Stimulated activated memory B cell treated with anti-CD40 and anti-IgM and Interleukin-4, amounts not matched to agents 10 μg/mL and 1 μg/mL and 100 μg/mL, for 72 hours (primary cell): ENCODE measurements at places on chromosomes 3 and 15.

- ATAC-seq: peak; percentile 90
Measured at GRCh38 chr15:38176155-38176554, 76.5 kb upstream of the SPRED1 start.

GRCh38 chr3:73576999-73577461, 47.7 kb downstream of the PDZRN3 start:
- ATAC-seq: no peak

DNA sequence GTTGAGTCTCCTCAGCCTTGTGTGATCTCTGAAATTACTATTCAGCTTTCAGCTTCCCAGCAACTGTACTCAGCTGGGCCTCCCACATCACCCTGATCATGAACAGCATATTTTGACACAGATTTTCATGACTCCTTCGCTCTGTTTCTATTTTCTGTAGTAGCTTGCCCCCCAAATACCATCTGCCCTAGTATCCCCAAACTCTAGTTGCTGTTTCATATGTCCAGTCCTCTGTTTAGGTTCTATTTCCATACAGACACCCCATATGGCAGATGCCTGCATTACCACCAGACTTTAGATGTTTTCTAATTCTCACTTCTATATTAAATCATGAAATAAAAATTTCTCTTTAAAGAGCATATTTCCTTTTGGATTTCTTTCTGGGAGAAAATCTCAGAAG, 217.2 kb upstream of the ARPP21 start:
- ATAC-seq: no peak

GRCh38 chr15:75732809-75733451, 20.3 kb upstream of the CSPG4 start:
- peak; percentile 58 for ATAC-seq

- ATAC-seq: no peak
Measured at GRCh38 chr3:8220291-8220690, 281.3 kb upstream of the LMCD1 start.

- no peak for ATAC-seq
Measured at GRCh38 chr3:196177567-196177966, 33.6 kb downstream of the ZDHHC19 start.

GRCh38 chr15:36172955-36173354, 406.5 kb upstream of the CDIN1 start:
- no peak for ATAC-seq

- peak; percentile 41 for ATAC-seq
Measured at GRCh38 chr15:64948916-64949315, 37.2 kb downstream of the ANKDD1A start.

DNA sequence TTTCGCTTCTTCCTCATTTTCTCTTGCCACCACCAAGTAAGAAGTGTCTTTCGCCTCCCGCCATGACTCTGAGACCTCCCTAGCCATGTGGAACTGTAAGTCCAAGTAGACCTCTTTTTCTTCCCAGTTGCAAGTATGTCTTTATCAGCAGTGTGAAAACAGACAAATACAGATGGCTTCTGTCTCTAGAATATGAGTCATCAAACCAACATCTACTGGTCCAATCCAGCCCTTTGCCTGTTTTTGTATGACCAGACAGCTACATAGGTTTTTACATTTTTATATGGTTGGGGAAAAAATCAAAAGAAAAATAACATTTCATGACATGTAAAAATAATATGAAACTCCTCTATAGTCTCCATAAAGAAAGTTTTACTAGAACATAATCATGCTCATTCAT, 118.7 kb upstream of the PTPRG start:
- ATAC-seq: no peak

GRCh38 chr3:38039101-38039898, at the start of gene DLEC1:
DLEC1 (plus strand) TSS chr3:38039208; CDS start chr3:38039226, 18 bp downstream.
- peak; percentile 87 for ATAC-seq

DNA sequence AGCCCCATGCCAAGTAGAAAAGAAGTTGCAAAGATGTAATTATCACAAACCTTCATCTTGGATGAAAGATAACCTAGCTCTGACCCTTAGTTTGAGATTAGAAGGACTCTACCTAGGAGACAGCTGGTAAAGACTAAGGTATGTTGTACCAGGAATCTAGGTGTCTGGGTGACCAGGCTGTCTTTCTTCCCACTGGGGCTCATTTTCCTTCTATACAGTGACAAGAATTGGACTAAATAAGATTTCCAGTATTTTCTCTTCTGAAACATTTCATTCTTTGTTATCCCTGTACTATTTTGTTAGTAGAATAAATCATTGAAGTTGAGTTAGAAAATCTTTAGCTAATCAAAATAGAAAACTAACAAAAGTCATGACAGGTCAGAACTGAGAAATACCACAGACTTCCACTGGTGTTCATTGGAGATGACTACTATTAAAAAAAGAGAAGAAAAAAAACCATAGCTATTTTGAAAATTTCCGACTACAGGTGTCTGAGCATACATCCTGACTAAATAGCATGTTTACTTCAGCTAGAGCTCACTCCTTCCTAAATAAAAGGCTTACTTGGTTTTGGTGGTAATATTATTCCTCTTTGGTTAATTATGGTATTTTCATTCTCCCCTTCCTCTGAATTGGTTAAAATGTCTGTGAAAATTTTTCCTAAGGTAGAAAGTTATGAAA, 10.1 kb downstream of the TGFBR2 start:
- no peak for ATAC-seq

DNA sequence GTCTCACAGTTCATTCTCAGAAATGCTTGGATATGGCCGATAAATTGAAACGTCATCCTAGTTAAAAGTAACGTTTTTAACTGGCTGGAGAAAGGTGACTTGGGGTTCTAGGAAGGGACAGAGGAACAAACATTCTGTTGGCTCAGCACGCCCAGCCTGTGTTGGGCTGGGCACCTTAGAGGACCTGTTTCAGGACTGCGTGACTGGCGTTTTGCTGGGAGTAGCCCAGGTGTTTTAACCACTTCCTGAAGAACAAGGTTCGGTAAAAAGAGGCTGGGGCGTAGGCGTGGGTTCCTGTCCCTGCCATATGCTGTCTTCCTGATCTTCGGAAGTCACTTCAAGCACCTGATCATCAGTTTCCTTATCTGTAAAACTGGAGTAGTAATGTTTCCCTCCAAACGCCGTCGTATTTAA, 1.1 kb upstream of the TLNRD1 start:
- peak; percentile 24 for ATAC-seq

DNA sequence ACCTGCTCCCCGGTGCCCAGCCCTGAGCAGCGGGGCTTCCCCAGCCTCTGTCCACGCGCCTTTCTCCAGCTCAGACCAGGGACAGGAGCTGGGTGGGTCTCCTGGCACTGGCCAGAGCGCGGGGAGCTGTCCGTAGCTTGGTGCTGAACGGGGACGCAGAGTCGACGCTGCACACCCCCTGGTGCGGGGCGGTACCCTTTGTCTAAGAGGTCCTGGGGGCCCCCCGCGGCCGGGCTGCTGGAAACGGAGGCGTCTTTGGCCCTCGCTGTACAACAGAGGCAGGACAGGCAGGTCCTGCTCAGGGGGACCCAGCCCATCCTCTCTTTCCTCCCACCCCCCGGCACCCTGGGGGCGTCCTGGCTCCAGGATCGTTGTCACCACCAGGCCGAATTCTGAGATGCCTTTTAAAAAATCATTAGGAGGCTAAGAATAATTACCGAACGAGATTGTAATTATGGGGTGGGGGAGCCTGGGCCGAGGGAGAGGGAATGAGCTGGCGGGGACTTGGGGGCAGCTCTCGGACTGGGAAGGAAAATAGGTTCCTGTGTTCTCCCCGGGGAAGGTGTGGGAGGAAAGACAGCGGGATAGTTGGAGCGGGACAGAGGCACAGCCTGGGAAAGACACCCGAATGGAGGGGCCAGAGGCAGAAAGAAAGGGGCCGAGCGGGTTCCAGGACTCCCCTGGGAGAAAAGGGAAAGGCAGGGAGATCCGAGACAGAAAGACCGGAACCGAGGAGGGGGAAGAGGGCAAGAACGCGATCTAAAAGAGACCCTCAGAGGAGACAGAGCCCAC, 4.1 kb upstream of the SKOR1 start:
- no peak for ATAC-seq

GRCh38 chr3:175338775-175339535, 479.8 kb downstream of the NAALADL2 start:
- no peak for ATAC-seq

- ATAC-seq: no peak
Measured at GRCh38 chr3:46091741-46092701, 64.7 kb upstream of the XCR1 start.

DNA sequence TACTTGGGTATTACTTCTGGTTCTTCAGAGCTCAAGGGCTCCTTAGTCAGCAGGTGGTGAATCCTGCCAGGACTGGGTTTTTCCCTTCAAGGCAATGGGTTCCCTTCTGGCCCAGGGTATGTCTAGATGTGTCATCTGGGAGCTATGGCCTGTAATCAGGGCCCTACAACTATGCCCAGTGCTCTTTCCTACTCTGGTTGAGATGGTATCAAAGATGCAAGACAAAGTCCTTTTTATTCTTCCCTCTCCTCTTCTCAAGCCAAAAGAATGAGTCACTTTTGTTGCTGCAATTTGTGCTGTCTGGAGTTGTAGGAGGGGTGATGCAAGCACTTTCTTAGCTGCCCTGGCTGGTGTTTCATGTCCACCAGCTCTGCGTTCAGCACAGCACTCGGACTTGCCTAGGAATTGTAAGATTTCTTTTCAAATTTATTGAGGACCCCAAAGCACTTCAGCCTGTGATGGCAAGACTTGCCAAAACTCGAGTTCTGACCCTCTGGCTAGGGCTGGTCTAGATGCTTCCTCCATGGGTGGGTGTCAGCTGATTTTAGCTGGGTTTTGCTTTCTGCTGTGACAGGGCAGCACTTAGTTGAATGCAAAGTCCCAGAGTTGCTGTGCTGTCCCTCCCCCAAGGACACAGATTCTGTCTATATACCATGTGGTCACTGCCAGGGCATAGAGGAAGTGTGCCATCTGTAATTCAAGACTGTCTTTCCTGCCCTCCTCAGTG, 129.2 kb upstream of the CBLB start:
- no peak for ATAC-seq

DNA sequence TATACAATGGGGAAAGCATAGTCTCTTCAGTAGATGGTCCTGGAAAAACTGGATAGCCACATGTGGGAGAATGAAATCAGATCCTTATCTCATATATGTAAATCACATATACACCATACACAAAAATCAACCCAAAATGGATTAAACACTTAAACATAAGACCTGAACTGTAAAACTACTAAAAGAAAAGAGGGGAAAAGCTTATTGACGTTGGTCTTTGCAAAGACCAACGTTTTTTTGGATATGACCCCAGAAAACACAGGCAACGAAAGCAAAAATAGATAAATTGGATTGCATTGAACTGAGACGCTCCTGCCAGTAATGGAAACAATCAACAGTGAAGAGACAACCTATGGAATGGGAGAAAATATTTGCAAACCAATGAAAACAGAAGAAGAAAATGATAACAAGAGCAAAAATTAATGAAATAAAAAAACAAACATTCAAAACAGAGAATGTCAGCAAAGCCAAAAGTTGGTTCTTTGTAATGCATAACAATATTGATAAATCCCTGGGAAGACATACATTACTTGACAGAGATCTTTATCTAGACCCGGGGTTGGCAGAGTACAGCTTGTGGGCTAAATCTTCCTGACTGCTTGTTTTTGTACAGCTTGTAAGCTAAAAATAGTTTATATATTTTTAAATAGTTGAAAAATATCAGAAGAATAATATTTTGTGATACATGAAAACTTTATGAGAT, 86.9 kb downstream of the NEO1 start:
- no peak for ATAC-seq
